Activated naive CD8-positive, alpha-beta T cell treated with anti-CD3 and anti-CD28 coated beads for 36 hours (primary cell): ENCODE measurements at places on chromosomes 12 and 14. TPM values are rescaled to one million over a fixed set of nuclear protein-coding genes. Genes with fewer than 3 reads are reported as not detected.

GRCh38 chr14:33555710-33556350 is 395.0 kb downstream of the EGLN3 start:
- no peak overlapping the region for H3K4me3 ChIP-seq
- peaks cover 5% of the 10 kb centered on the region for H3K27me3 ChIP-seq
- no peak for DNase-seq
- no peak overlapping the region for H3K27ac ChIP-seq

GRCh38 chr14:76236172-76237130 is 84.7 kb downstream of the GPATCH2L start:
- H3K36me3 ChIP-seq = peaks cover 24% of the 10 kb centered on the region
- DNase-seq = no peak
- H3K27me3 ChIP-seq = peaks cover 6% of the 10 kb centered on the region
- H3K27ac ChIP-seq = no peak overlapping the region

GRCh38 chr14:96341323-96341722 is 21.8 kb downstream of the ATG2B start:
- no peak overlapping the region for H3K27ac ChIP-seq
- no peaks in the 10 kb centered on the region for H3K4me1 ChIP-seq
- no peak for DNase-seq
- H3K36me3 ChIP-seq = peaks cover 13% of the 10 kb centered on the region

GRCh38 chr12:83515306-83516026 is 828.8 kb downstream of the TMTC2 start:
- no peak for DNase-seq
- no peak overlapping the region for H3K4me3 ChIP-seq
- no peaks in the 10 kb centered on the region for H3K36me3 ChIP-seq
- no peaks in the 10 kb centered on the region for H3K4me1 ChIP-seq

DNA sequence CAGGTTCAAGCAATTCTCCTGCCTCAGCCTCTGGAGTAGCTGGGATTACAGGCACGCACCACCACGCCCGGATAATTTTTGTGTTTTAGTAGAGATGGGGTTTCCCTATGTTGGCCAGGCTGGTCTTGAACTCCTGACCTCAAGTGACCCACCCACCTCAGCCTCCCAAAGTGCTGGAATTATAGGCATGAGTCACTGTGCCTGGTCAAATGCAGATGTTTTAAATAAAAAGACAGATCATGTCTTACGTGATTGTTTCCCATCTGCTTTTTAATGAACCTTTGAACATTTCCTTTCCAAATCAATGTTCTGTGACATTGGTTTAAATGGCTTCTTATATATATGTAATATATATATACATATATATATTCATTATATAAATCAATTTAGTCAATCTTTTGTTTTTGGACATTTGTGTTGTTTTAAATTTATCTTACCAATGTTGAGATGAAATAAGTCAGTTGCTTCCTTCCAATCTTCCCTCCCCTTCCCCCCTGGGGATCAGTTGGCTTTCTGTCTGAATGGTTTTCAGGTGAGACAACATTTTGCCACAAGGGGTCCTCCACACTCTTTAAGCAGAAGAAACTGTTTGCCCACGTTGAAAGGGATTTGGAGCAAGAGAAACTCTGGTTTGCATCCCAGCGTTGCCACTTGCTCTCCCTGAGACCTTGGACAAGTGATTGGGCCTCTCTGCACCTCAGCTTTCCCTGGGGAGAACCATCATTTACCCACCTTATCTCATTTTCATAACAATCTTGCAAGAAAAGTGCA is 47.6 kb upstream of the RBM19 start:
- H3K36me3 ChIP-seq = no peaks in the 10 kb centered on the region
- H3K27me3 ChIP-seq = peaks cover 14% of the 10 kb centered on the region
- H3K4me3 ChIP-seq = no peak overlapping the region
- no peak for DNase-seq
- no peak overlapping the region for H3K27ac ChIP-seq
- H3K4me1 ChIP-seq = no peaks in the 10 kb centered on the region

DNA sequence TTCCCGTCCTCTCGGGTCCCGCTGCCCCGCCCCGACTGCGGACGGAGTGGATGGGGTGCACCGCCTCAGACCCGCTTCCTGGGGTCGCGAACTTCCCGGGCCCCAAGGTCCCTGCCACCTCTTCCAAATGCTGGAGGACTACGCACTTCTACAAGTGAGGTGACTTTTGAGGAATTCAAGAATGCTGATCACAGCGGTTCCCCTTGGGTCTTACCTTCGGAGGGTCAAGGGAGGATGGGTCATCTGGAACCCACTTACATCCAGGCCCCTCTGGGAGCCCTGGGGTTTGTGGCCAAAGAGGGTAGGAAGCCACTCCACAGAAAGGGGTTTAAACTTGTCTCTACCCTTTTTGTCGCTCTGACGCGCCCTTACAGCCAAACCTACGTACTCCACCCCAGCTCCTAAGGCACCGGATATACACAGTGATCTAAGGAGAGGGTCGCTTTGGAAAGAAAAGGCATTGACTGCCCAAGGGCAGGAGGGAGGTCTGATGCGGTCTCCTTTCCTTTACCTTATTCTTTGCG is 532 bp upstream of the PRKD1 start:
- H3K27me3 ChIP-seq = peaks cover 52% of the 10 kb centered on the region
- peaks cover 7% of the 10 kb centered on the region for H3K4me1 ChIP-seq
- no peak overlapping the region for H3K4me3 ChIP-seq

DNA sequence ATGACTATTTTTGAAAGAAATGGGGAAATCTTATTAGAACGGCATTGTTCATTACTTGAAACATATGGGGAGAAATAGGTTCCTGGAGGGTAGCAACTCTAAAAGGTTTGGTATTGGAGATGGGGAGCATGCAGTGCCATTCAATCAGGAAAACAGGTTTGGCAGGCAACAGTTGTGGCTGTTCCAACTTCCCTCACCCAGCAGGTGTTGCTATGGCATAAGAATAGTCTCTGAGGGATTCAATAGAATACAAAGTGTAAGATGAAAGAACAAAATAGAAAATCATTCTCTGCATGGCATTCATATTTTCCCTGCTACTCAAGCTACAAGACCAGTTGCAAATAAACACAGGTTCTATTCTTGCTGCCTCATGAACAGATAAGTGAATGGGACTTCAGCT is 393.3 kb upstream of the RPL10L start:
- H3K4me1 ChIP-seq = no peaks in the 10 kb centered on the region
- H3K27me3 ChIP-seq = no peaks in the 10 kb centered on the region
- no peak overlapping the region for H3K27ac ChIP-seq
- no peaks in the 10 kb centered on the region for H3K36me3 ChIP-seq
- no peak overlapping the region for H3K4me3 ChIP-seq

DNA sequence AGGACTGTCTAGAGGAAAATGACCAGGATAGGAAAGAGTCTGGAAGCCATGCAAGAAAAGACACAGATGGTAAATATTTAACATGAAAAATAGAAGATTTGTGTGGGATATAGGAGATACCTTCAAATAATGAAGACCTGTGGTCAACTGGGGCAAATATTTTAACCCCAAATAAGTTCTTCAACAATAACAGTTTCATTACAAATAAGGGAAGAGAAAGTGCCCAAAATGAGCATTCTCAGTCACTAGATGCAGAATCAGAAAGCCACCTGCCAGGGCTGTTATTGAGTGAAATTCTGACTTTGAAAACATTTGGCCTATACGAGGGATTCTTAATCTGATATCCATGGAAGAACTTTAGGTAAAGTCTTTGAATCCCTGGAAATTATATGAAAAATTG is 231.2 kb upstream of the PLEKHG7 start:
- no peaks in the 10 kb centered on the region for H3K27me3 ChIP-seq
- H3K4me1 ChIP-seq = peaks cover 43% of the 10 kb centered on the region
- DNase-seq = no peak
- H3K27ac ChIP-seq = no peak overlapping the region
- peaks cover 2% of the 10 kb centered on the region for H3K36me3 ChIP-seq

GRCh38 chr14:64614805-64615391 is 65.1 kb downstream of the PPP1R36 start:
- no peak overlapping the region for H3K27ac ChIP-seq
- H3K27me3 ChIP-seq = no peaks in the 10 kb centered on the region
- no peak overlapping the region for H3K4me3 ChIP-seq
- no peak for DNase-seq
- peaks cover 3% of the 10 kb centered on the region for H3K4me1 ChIP-seq
- H3K36me3 ChIP-seq = no peaks in the 10 kb centered on the region

DNA sequence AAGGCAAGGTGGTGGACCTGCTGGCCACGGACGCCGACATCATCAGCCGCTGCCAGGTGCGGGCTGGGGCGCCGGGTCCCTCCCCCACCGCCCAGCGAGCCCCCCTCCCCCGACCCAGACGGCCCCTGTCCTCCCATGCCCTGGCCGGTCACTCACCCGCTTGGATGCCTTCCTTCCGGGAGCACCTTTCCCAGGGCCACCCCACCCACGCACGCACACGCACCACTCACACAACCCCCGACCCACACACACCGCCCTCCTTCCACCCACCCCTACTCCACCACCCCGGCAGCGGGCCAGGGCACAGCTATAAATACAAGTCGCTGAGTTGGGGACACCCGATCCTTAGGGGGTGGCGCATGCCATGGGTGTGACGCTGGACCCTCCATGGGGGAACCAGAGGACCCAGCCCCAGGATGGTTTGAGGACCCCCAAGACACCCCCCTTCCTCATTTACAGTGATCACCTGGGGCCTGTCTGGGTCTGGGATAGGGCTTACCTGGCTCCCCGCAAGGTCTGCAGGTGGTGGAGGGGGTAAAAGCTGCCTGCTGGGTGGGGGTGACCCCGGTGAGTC is 465 bp downstream of the ADSS1 start:
- H3K27ac ChIP-seq = no peak overlapping the region
- peak overlapping the region; percentile 54 for H3K4me3 ChIP-seq
- no peaks in the 10 kb centered on the region for H3K27me3 ChIP-seq
- no peaks in the 10 kb centered on the region for H3K4me1 ChIP-seq
- H3K36me3 ChIP-seq = no peaks in the 10 kb centered on the region
- no peak for DNase-seq

- H3K4me3 ChIP-seq = no peak overlapping the region
- DNase-seq = no peak
- no peak overlapping the region for H3K27ac ChIP-seq
- H3K27me3 ChIP-seq = peaks cover 13% of the 10 kb centered on the region
Measured at GRCh38 chr12:105449431-105449830, 118.9 kb downstream of the C12orf75 start.

GRCh38 chr14:48435221-48435620 is 759.8 kb upstream of the MDGA2 start:
- H3K4me1 ChIP-seq = no peaks in the 10 kb centered on the region
- no peaks in the 10 kb centered on the region for H3K27me3 ChIP-seq
- DNase-seq = no peak
- H3K4me3 ChIP-seq = no peak overlapping the region
- H3K27ac ChIP-seq = no peak overlapping the region
- H3K36me3 ChIP-seq = no peaks in the 10 kb centered on the region

- DNase-seq = no peak
- peaks cover 13% of the 10 kb centered on the region for H3K36me3 ChIP-seq
- no peak overlapping the region for H3K27ac ChIP-seq
- no peaks in the 10 kb centered on the region for H3K27me3 ChIP-seq
Measured at GRCh38 chr14:92789457-92790089, 4.5 kb upstream of the GOLGA5 start.

GRCh38 chr12:103583008-103583407 is 4.1 kb upstream of the STAB2 start:
- H3K4me1 ChIP-seq = no peaks in the 10 kb centered on the region
- H3K27ac ChIP-seq = no peak overlapping the region
- no peaks in the 10 kb centered on the region for H3K36me3 ChIP-seq
- H3K4me3 ChIP-seq = no peak overlapping the region
- H3K27me3 ChIP-seq = peaks cover 27% of the 10 kb centered on the region
- DNase-seq = no peak

DNA sequence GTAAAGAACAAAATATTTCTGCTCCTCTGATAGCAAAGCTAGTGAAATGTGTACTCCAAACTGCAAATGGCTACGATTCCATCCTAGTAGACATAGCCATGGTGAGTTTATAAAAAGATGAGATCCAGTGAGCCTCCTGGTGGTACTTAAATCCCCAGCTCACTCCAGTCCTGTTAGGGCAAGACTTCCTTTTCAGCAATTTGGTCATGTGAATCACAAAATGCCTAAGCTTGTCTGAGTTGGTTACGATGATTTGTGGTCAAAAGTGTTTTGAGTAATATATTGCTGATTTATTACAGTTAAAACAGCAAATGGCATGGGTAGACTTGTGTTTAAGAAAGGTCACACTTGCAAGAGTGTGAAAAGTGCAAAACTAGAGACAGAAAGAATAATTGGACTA is 102.7 kb upstream of the NAV3 start:
- no peaks in the 10 kb centered on the region for H3K4me1 ChIP-seq
- DNase-seq = no peak
- no peaks in the 10 kb centered on the region for H3K27me3 ChIP-seq
- H3K4me3 ChIP-seq = no peak overlapping the region
- no peaks in the 10 kb centered on the region for H3K36me3 ChIP-seq

GRCh38 chr12:39102474-39103209 is 197.3 kb upstream of the CPNE8 start:
- no peaks in the 10 kb centered on the region for H3K4me1 ChIP-seq
- no peaks in the 10 kb centered on the region for H3K36me3 ChIP-seq
- DNase-seq = no peak
- H3K27me3 ChIP-seq = peaks cover 3% of the 10 kb centered on the region

- DNase-seq = no peak
- no peaks in the 10 kb centered on the region for H3K4me1 ChIP-seq
- no peaks in the 10 kb centered on the region for H3K36me3 ChIP-seq
- no peak overlapping the region for H3K27ac ChIP-seq
- no peak overlapping the region for H3K4me3 ChIP-seq
Measured at GRCh38 chr14:36052681-36053080, 123.8 kb downstream of the PTCSC3 start.

- H3K27ac ChIP-seq = no peak overlapping the region
- peaks cover 21% of the 10 kb centered on the region for H3K27me3 ChIP-seq
- no peak overlapping the region for H3K4me3 ChIP-seq
- H3K36me3 ChIP-seq = no peaks in the 10 kb centered on the region
- H3K4me1 ChIP-seq = no peaks in the 10 kb centered on the region
Measured at GRCh38 chr12:51911788-51912711, 4.7 kb downstream of the ACVRL1 start.

Gene RAPGEF3
- 0.54 TPM for total RNA-seq

Gene PPP4R4
- total RNA-seq = 1.4 TPM

Gene CABP1
- 2.0 TPM for total RNA-seq

Gene SERPINA12
- not detected for total RNA-seq

Gene JAG2
- total RNA-seq = 2.3 TPM

Gene C12orf54
- total RNA-seq = not detected

Gene GLIPR1L1
- not detected for total RNA-seq

Gene P3H3
- 0.60 TPM for total RNA-seq

Gene RNASE7
- not detected for total RNA-seq

Gene KRT6C
- not detected for total RNA-seq

Gene C1QL4
- total RNA-seq = not detected

Gene EML5
- total RNA-seq = 3.0 TPM

Gene KDM5A
- total RNA-seq = 50.3 TPM

Gene TTC9
- 4.9 TPM for total RNA-seq
